ENCODE measurements at places on chromosomes 3 and 15.

DNA sequence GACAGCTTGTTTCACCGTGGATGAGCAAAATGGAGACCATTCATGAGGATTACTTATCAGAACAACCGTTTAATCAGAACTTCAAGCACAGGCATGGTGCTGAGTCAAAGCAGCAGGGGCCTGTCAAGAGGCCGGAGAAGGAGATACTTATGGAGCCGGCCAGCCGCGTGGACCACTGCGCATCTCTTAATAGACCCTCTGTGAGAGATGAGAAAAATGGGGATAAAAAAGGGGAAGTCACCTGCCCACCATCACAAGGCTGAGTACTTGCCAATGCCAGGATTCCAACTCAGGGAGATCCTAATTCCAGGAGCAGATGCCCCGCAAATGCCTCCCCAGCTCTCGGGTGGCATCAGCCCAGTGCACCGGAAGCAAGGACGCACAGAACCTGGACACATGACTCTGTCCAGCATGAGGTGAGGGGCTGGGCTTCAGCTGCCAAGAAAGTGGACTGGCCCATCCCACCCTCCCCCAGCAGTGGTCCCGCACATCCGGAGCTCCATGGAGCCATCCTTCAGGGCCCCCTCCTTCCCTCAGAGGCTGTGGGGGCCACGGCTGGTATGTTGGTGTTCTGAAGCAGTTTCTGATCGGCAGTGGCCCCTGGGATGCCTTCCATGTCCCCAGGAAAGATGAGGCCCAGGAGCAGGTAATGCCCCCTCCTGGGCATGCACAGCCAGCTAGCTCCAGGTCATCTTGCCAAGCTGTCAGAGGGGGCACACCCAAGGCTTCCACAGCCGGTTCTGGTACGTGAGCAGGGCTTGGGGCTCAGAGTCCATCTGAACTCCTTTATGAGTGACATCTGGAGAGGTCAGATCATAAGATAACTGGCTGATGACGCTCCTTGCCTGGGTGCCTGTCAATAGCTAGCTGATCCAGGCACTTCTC lies 143.8 kb downstream of the ATP10A start:
- no peak for DNase-seq

DNA sequence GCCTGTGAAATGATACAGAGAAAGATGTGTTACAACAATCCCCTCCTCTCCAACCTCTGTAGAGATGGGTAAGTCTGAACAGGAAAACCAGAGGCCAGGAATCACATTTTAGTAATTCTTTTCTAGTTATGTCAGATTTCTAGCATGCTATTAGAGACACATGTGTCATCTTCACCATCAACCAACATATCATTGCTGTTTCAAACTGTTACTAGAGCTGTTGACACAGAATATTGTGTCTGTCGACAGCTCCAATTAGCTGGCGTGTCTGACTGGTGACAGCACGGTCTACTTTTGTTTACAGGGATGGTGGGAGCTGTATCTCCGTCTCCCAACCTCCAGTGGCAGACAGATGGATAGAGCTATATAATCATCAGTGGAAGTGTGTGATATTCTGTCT lies 393.2 kb downstream of the SOX2 start:
- DNase-seq: no peak

- no peak for DNase-seq
These were observed 2.8 kb downstream of the CAV3 start for GRCh38 chr3:8736436-8736835.

GRCh38 chr3:114597871-114598270 lies 304.0 kb downstream of the TIGIT start:
- no peak for DNase-seq

GRCh38 chr3:191066669-191067068 lies 132.4 kb upstream of the OSTN start:
- peak; percentile 19 for DNase-seq

- no peak for DNase-seq
These were observed 4.4 kb downstream of the DALRD3 start for GRCh38 chr3:49013738-49014660.

DNA sequence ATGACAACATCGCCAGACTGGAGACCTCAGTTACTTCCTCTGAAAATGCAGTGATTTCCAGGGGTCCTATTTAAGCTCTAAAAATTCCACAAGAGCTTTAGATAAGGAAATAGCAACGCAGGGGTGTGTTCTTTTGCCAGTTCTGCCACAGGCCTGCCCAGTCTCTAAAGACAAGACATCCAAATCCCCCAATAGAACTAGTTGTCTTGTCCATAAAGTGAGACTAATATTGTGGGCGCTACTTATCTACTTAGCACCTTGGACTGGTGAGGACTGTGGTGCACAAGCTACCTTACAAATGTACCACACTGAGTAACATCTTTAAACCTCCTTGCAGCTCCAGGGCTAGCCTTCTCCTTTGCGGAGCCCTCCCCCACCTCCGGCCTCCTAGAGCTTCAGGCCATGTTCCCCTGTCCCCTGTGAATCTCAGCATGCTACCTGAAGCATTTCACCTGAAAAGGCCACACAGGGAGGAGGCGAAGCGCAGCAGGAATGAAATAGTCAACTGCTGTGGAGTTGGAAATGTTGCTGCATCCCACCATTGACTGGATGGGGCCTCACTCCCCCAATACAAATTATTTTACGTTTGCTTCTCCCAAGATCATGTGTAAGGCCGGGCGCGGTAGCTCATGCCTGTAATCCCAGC lies 9.6 kb upstream of the LRRC2 start:
- no peak for DNase-seq

DNA sequence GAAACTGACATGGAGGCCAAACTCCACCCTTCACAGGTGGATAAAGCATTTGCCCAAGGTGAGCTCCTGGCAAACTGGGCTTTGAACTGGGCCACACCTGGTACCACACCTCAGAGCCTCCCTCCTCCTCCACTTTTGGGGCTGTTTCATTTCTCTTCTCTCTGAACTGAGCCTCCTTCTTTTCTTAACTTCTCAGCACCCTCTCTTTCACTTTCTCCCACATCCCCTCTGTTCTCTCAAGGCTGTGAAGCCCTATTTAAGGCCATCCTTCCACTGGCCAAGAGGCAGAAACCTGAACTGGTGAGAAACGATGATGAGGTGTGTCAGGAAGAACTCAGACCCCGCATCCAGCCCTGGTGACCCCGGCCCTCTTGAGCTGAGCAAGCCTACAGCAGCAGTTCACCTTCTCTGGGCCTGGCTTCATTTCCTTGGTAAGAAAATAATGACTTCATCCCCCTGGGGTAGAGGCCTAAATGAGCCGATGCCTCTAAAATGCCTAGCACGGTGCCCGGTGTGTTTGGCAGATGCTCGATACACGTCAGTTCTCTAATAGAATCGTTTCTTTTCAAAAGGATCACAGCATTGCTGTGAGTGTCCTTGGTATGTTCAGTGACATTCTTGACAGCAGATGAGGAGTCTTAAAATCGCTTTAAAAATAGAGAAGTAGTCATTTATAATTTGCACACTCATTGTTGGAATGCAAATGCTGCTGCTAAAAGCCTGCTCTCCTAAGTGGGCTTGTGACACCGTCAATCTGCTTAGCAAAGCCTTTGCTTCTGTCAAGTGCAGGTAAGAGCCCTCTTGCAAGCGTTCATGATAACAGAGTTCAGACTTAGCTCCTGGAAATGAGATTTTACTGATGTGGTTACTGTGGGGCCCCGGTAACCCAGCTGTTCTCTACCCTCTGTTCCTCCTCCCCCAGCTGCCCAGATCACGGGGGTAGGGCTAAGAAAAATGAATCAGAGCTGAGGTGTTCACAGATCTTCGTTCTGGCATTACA lies 97.7 kb upstream of the ATP2B2 start:
- no peak for DNase-seq

All from BJ (cell line).